Activated CD4-positive, alpha-beta T cell treated with anti-CD3 and anti-CD28 coated beads for 4 hours (primary cell): ENCODE measurements at places on chromosomes 2 and 18.

DNA sequence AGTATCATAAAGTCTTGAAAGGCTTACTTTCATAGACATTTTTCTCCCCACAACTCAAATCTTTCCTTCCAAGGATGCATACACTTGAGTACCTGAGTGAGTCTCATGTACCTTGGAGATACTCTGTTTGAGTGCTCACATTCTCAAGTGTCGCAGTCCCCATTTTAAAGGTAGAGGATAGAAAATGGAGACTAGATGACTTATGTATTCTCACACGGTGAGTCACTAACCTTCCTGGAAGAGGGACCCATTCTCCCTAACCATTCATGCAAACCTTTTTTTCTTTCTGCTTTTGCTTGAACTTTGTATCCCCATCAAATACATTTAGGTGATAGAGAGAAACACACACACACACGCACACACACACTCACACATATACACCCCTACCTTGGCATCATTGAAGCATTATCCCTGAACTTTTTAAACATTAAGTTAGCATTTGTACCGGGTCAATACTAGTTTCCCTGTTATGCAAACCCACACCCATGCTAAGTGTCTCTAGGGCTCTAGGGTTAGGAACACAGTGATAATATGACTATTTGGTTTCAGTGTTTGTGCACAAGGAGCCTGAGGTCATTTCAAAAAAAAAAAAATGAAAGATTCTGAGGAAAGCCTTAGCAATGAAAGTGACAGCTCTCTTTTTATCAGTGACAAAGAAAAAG is 236.2 kb downstream of the IKZF2 start:
- DNase-seq = no peak

GRCh38 chr18:23658285-23658684 is 4.4 kb downstream of the ANKRD29 start:
- no peak for DNase-seq

DNA sequence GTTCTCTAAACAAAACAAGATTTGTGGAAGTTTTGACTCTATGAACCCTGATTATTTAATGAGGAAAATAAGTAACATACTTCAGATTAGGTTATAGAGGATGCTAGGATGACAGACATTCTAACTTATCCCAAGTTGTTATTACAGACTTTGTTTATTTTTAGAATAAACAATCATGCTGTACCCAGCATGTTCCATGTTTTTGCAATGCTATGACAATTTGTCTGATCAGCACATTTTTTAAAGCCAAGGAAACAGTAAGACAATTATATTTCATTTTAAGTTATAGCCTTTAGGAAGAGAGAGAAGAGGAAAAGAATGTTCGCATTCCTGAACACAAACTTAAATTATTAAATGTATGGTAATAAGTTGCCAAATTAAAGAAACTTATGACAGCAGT is 119.8 kb downstream of the KYNU start:
- no peak for DNase-seq

- no peak for DNase-seq
Observed at GRCh38 chr18:76619621-76620315, 124.7 kb upstream of the ZNF516 start.

DNA sequence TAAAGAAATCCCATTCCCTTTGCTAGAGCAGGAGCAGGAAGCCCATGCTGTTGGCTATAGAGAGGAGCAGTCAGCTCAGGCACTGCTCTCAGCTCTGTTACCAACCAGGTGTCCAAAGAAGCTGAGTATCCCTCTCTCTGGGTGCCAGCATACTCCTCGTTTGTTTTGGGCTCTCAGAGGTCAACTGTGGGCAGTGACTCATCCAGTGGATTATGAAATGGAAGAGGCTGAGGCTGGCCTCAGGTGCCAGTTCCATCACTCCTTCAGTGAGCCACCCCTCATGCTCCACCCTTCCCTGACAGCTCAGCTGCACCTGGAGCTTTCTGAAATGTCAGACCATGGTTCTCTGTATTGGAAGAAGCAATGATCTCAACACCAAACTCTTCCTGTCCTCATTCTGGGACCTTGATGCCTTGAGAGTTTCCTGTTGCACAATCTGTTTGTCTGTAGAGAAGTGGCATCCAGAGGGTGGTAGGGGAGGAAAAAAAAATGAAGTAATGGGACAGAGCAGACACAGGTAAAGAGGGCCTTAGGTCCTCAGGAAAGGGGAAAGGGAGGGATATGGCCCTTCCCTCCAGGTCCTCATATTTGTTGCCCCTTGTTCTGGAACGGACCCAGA is 31.2 kb upstream of the EN1 start:
- DNase-seq = no peak

- DNase-seq = no peak
Observed at GRCh38 chr18:36348971-36349417, 51.5 kb downstream of the FHOD3 start.

GRCh38 chr2:53460347-53460746 is 307.3 kb upstream of the CHAC2 start:
- DNase-seq = no peak

DNA sequence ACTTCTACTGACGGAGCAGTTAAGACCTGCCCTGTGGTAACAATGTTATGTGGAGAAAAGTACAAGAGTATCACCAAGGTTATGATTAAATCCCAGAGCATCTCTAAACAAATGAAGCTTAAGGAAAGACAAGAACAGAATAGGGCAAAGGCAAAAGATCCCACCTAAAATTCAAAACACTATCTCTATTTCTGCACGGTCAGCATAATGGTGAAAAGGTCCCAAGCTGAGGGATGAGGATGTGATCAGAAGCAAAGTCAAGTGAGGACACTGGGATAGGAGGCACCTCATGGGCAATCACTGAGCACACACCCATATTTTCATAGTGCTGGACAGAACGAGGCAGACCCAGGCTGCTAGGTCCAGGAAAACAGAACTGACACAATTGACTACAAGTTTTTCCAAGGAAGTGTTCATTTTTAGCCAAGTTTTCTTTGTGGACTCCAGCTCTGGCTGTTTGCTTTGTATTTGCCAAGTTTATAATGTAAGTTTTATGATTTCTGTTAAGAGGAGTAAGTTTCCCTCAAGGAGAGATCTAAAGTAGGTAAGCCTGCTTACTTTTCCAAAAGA is 77.8 kb downstream of the NCKAP5 start:
- no peak for DNase-seq

- no peak for DNase-seq
Observed at GRCh38 chr2:143762176-143762928, 633.1 kb downstream of the ARHGAP15 start.

DNA sequence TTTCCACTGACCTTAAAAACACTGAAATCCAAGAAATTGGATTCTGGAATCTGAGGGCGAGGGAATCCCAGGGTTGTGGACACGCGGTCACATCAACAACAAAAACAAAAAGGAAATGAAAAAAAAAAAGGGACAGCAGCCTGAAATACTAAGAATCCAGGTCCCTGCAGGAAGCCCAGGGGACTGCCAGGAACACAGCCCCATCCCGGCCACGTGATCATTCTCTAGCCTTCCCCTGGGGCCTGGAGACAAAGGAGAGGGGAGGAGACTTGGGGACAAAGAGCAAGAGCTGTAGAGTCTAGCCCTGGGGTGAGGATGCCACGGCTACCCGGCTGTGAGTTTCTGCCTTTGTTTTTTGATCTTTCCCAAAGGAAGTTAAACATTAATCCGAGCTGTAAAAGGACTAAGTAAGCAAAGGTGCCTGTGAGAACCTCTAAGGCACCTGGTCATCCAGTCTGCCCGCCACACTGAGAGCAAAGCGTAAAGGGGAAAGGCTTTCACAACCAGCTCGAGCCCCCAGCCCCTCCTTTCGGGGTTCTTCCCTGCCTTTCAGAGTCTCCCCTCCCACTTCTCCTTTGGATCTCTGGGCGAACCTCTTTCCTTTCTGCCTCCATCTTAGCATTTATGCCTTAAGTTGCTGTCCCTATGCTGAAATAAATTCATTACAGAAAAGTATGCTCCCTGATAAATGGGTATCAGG is 57.9 kb upstream of the MSH2 start:
- no peak for DNase-seq

GRCh38 chr2:226818930-226819329 is 16.9 kb upstream of the RHBDD1 start:
- DNase-seq = no peak

DNA sequence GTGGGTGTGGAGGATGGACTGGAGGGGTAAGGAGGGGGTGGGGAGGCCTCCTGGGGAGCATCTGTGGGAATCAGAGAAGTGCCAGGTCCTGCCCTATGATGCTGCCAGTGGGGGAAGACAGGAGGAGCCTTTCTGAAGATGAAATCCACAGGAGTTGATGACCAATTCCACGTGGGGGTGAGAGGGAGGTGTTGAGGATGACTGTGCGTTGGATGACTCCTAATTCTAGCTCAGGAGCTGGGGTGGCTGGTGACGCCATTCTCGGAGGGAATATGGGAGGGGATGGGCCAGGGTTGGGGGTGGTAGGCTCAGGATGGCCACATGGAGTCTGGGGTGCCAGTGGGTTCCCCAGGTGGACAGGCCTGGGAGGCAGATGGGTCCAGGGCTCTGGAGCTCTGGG is 32.3 kb downstream of the EMX1 start:
- no peak for DNase-seq

DNA sequence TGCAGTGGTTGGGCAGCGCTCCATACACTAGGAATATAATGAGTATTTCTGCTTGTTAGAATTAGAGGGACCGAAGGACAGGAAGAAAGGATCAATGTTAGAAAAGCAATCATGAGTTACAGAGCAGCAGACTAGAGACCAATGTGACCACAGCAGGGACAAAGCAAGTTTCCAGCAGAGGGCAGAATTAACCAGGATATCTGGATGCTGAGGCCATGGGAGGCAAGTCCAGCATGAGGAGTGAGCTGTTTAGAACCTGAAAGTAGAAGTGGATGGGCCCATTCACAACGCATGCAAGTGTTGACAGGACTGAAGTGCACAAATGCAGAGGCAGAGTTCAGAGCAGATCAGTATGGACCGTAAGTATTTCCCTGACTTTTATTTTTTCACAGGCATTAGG is 910.4 kb upstream of the GYPC start:
- no peak for DNase-seq

DNA sequence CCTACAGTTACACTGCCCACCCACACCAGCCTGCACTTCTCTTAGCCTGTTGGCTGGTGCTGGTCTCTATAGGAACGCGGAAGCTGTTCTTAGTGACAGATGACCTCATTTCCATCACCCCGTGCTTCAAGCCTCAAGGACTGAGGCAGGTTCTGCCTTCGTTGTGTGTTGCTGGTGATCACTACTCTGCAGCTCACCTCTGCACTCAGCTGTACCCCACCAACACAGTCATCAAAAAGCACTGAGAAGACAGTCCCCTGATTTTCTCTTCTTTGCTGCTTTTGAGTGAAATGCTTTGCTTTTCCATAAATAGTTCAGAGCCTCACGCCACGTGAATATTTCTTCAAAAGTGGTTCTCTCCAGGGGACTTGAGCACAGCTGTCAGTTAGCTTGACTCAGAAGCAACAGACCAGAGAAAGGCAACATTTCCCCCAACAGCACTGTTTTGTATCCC is 225.7 kb upstream of the CCDC150 start:
- DNase-seq = no peak

DNA sequence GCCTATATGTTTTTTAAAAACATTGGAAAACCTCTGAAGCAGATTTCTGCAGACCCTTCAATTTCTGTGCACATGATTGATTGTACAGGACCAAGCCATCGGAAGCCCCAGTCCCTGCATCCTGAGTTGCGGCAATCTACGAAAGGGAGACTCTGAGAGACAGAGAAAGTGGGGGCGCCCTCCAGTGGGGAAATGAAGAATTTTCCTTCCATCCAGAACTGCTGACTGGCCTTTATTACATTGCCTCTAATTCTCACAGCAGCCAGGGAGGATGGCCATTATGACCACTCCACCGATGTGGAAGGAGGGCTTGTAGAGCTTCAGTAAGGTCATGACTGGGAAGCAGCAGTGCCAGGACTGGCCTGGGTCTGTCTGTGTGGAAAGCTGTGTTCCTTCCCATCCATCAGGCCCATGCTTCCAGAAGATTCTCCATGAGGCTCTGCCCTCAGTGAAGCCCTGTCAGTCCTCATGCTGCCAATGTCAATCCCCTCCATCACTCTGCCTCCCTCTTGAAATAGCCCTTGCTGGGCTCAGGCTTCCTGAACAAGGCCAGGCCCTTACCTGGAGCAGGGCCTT is 20.0 kb upstream of the RESP18 start:
- peak; percentile 63 for DNase-seq

- DNase-seq = no peak
Observed at GRCh38 chr2:209913786-209914345, 88.6 kb upstream of the RPE start.

DNA sequence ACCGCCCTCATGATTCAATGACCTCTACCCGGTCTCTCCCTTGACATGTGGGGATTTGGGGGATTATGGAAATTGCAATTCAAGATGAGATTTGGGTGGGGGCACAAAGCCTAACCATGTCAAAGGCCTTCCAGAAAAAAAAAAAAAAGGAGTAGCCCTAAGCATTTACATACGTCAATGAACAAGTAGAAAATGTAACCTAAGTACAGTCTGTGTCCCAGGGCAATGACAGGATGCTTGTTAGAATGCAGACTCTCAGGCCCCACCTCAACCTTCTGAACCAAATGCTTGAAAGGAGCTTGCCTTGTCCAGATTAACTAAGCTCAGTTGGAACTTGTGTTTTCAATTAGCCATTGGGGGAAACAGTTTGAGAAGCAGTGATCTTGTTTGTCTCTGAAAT is 802.1 kb downstream of the CPS1 start:
- no peak for DNase-seq

DNA sequence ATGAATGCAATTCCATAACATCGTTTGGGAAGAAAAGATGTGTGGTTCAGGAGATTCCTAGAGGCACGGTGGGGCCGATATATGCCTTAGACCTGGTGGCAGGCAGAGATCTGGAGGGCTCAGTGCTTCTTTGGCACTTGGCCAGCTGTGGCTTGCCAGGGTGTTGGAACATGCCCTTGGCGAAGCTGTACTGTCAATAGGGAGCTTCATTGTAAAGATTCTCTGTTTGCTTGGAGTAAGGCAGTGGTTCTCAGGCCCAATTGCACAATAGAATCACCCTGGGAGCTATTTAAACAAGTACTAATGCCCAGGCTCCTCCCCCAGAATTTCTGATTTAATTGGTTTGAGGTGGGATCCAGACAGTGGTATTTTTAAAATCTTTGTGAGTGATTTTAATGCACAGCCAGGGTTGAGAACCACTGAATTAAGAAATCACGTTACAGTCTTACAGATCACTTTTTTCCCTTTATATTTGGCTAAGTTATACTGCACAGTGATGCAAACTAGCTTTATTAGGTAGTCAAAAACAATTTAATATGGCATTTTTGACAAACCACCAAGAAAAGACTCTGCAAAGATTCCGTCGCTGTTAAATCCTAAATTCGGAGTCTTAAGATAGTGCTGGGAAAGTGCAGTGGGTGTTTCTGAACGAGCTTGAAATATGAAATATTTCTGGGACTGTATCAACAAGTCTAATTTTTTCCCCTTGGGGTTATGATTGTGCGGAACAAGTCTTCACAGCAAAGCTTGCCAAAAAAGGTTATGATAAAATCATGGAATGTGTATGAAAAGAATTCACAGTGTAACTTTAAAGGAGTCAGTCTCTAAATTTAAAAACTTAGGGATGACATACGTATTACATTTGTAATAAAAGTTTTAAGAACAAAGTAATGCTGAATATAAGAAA is 78.0 kb downstream of the CRIM1 start:
- no peak for DNase-seq

GRCh38 chr2:222136106-222136630 is 162.6 kb downstream of the PAX3 start:
- DNase-seq = no peak
